T-cell (primary cell): ENCODE measurements at places on chromosomes 5 and 9.

- DNase-seq = no peak
Observed at GRCh38 chr5:99305045-99305580, 376.3 kb upstream of the CHD1 start.

GRCh38 chr5:179302499-179303185, 42.6 kb downstream of the ADAMTS2 start:
- DNase-seq = no peak

GRCh38 chr9:106874652-106875051, 11.7 kb downstream of the ZNF462 start:
- DNase-seq = no peak

DNA sequence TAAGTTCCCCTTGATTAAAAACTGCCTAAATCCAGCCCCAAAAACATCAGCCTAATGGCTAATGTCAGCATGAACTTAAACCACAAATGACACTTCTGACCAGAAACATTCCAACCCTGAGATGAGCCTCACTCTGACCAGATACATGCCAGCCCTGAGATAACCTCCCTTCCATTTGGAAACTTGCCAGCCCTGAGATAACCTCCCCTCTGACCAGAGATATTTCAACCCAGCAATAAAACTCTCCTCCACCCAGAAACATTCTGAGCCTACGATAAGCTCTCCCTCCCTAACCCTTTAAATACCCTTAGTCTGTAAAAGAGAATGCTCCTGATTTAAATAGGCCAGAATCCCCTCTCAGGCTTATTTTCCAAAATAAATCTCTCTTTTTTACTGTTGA, 1035.7 kb upstream of the NUDT12 start:
- DNase-seq = no peak

- DNase-seq = no peak
Observed at GRCh38 chr9:98312365-98312764, 56.9 kb upstream of the TBC1D2 start.

DNA sequence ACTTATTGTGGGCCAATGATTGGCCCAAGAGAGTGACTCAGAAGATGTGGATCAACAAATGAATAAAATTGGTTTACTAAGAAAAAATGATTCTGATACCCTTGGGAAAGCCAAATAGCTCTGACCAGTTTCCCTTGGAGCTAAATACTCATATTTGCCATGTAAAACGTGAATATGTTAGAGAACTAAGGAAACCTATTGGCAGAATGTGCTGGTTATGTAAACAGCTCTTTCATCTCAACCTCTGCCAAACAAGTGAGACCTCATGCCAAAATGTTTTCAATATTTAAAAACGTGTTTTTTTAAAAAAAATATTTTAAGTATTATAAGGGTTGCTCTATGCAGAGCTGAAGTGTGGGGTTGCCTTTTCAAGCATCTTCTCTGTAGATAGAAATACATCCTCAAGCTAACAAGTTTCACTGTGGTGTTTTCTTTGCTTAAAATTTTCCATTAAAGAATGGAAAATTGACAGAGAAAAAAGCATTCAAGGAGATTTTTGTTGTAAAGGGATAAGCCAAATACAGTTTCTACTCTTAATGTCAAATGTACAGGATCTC, 186.9 kb upstream of the TUT7 start:
- no peak for DNase-seq

DNA sequence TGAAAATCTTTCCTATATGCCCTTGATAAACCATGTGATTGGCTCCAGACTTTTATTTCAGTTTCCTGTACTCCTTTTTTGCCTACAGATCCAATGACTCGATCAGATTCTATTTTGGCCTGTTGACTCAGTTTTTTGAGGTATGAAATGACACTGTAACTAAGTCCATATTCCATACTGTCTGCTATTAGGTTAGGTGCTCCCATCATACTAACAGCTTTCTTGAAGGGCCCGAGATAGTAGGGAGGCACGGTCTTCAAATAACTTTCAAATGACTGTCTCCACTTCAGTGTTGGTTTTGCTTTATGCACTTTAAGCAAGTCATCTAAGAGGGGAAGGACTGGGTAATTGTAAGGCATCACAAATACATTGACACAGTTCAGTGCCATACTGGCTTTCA, 295.4 kb upstream of the DAB2 start:
- no peak for DNase-seq

- DNase-seq = no peak
Observed at GRCh38 chr5:10699987-10700386, 61.0 kb downstream of the DAP start.

DNA sequence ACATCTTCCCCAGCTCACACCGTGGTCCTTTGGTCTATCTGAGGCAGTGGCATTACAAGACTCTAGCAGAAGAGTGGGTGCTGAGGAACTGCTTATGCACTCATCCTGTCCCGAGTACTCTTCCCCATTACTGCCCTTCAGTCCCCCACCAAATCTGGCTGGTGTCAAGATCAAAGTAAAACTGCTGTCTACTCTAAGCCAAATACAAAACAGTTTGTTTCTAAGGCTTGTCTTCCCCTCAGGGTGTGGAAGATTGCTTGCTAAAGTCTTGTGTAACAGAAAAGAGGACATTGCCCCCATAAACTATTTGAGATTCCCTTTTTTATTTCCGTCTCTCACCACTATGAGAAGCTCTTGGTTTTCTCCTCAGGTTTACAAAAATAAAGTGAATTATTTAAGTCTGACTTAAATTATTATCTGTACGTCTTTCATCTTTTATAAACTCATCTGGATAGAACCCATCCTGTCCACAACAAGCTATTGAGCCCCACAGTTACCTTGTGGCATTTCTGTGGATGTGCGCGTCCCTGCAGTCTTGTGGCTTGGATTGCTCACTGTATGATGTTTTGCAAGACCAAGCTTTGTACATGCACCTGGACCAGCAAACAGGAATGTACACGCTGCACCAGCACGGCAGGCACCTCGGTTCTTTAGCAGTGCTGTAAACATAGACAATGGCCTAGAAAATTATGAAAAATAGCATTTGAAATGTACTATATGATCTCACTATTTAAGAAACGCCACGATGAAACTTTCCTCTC, 61.0 kb downstream of the CYSTM1 start:
- no peak for DNase-seq

GRCh38 chr5:67542479-67542878, 345.9 kb upstream of the CD180 start:
- no peak for DNase-seq

DNA sequence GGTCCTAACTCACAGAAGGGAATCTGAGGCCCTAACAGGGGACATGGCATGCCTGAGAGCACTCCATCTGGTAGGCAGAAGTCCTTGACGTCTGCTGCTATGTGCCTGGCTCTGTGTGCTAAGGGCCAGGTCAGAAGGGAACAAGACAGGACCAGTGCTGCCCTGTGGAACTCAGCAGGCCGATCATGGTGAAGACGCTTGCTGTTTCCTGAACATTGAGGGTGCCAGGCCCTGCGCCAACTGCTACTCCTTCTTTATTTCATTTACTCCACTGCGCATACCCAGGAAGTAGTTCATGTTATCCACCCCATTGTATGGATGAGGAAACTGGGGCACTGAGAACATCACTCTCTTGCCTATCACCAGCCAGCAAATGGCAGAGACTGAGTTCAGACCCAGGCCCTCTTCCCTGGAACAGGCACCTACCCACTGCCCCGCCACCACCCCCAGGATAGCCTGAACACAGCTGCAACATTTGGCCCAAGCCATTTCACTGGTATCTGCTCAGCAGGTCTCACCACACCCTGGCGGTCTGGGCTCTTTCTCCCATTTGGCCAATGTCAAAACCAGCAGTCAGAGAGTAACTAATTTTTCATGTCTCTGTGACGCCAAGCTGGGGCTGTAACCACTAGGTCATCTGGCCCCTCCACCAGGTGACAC, 24.8 kb upstream of the FOXI1 start:
- DNase-seq = no peak

DNA sequence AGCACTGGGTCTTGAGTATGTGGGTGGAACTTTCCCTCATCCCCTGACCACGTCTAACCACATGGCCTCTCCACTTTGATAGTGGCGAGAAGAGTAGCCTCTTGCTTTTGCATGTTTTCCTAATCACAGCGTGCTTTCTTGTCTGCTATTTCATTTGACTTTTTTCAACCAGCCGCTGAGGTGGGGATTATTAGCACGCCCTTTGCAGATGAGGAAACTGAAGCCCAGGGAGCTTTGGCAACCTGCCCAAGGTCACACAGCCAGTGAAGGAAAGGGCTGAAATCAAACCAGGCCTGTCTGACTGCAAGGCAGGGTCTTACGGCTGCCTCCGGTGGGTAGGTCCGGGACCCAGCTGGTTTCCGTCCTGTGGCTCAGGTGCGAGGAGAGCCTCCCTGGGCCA, 106.5 kb upstream of the MSX2 start:
- DNase-seq = no peak

- DNase-seq = no peak
Observed at GRCh38 chr9:124733964-124734740, 37.0 kb downstream of the NR6A1 start.

DNA sequence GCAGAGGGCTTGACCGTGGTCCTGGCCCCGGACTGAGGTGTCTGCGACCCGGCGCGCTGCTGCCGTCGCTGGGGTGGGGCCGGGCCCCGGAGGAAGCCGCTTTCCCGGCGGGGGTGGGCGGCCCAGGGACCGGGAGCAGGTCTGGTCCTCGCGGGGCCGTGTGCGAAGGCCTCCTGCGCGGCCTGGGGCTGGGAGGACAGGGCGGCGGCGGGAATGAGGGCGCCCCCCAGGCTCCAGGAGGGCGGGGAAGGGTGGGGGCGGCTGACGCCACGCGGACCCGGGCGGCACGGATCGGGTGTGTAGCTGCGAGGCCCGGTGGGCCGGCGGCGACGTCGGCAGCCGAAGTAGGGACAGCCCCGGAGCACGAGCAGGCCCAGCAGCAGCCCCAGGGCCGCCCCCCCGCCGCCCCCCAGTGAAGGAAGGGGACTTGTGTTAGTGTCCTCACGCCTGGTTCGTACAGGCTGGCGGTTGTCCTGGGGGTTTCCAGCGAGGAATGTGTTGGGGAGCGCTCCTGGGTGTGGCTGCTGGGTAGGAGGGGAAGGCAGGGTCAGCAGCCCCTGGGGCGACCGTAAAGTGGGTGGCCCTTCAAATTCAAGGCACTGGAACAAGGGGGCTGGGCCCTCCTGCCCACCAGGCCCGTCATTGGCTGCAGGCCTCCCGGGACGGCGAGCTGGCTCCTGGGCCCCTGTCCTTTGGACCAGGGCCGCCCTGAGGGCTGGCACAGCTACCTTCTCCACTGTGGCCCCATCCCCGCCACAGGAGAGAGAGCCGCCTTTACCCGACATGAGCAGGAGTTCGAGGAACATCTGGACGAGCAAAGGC, 597 bp upstream of the TMEM250 start:
- DNase-seq = no peak

DNA sequence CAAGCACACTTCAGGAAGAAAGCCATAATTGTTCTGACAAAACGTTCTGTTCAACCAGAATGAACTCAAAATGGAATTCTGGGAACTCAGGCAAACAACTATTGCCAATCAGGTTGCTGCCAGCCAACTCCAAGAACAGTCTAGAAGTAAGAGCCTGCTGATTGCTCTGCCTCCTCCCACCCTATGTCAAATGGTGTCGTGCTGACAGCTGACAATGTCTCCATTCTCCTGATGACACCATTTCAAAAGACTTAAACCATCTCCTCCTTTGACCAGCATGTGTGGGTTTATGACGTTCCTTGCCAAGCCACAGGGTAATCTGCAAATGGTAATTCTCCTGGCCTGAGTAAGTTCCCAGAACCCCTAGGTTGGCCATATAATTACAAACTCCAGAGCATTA, 21.9 kb upstream of the PLIN2 start:
- DNase-seq = no peak

DNA sequence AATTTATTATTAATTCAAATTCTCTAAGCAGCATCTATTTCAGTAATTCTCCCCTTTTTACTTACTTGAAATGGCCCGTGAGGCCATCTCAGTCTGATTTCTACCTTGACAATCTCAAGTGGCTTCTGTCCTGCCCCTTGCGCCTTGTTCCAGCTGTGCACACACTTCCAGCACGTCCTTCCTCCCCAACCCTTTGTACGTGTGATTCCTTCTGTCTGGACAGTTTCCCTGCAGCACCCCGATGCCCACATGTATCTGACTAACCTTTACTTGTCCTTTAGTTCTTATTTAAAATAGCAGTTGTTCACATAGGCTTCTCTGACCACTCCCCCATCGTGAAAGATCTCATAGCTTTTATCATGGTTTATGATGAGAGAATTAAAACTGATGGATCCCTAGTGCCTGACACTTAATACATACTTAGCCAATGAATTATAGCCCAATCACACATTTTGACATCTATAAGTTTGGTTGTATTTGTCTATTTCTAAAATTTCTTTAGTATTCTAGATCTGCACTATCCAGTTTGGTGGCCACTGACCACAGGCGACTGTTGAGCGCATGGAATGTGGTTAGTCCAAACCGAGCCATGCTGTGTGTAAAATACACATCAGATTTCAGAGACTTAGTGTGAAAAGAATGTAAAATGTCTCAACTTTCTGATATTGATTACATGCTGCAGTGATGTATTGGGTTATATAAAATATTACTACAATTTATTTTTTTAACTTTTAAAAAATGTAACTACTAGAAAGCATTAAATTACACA, 14.3 kb downstream of the ZBTB34 start:
- no peak for DNase-seq

- DNase-seq = no peak
Observed at GRCh38 chr5:36740259-36740898, 134.0 kb downstream of the SLC1A3 start.

DNA sequence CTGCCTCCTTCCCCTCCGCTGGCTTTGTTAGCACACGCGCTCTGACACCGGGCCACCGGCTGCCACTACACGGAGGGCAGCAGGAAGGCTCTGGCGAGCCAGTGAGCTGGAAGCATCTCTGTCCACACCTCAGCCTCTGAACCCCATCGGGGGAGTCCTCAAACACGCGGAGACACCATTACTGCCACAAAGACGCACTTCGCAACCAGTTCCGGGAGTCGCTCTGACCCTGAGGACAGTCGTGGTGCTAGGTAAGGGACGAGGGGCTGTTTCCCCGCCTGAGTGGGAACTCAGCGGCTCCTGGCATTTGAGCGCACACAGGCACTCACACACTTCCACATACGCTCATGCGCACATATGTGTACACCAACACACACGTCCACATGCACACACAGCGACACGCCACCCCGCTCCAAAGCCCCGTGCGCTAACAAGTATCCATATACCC, 160.0 kb downstream of the C9orf152 start:
- no peak for DNase-seq

DNA sequence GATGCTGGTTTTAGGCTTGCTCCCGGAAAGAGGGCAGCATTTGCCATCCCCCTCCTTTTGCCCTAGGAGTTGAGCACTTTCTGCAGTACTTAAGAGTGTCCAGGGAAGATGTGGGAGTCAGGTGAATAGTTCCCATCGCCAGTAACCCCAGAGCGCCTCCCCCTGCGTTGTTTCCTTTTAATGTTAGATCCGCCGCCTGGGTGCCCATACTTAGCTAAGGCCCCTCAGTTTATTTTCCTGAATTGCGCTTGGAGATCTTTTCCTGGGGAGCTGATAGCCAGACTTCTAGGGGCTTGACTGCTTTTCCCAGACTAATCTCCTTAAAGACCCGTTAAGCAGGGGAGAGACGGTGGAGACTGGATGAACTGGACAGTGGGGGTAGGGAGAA, 377 bp upstream of the PCDHAC2 start:
- no peak for DNase-seq
